ENCODE measurements at places on chromosomes 6 and 20.

DNA sequence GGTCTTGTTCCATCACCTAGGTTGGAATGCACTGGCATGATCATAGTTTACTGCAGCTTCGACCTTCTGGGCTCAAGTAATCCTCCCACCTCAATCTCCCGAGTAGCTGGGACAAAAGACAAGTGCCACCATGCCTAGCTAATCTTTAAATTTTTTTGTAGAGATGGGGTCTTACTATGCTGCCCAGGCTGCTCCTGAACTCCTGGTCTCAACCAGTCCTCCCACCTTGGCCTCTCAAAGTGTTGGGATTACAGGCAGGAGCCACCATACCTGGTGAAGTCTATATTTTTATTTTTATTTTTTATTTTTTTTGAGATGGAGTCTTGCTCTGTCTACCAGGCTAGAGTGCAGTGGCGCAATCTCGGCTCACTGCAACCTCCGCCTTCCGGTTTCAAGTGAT is 11.4 kb upstream of the PIM1 start:
- DNase-seq = no peak

DNA sequence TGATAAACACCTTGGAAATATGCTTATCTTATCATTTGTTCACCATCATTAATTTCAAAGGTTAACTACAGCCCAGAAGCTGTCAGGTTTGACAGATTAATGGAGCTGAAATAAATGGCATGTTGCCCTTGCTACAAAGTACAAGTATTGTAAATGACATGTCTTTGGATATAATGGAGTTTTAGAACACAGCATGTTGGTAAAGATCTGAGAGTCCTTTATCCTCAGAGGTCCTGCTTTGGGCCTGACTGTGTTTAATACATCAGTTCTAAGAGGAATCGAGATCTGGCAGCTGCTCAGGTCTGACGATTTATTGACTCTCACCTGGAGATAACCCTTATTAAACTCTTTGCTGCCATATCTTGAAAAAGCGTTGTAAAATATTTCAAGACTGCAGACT is 222.7 kb upstream of the OPRM1 start:
- no peak for DNase-seq

GRCh38 chr6:129605967-129606366 is 104.0 kb downstream of the ARHGAP18 start:
- no peak for DNase-seq

GRCh38 chr6:20706238-20706938 is 172.1 kb downstream of the CDKAL1 start:
- DNase-seq = no peak

DNA sequence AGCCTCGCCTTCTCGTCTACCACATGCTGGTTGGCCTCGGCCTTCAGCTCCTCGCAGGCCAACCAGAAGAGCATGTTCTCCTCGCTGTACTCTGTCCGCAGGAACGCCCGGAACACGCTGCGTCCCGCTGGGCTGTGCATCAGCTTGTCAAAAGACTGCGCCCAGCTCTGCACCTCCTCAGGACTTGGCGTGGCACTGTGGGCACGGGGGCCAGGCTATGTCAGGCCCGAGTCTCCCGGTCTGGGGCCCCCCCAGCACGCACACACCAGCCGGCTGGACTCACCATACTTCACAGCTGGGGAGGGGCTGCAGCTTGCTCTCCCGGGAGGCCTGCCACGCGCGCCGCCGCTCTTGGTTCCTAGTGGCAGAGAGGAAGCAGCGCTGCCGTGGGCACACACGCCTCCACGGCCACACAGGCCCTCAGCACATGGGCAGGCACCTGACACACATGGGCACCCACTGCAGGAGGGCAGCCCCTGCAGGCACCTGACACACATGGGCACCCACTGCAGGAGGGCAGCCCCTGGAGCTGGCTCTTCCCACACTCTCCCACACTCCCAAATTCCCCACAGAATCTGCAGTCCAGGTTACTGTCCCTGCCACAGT is 5.0 kb downstream of the RGS19 start:
- no peak for DNase-seq

DNA sequence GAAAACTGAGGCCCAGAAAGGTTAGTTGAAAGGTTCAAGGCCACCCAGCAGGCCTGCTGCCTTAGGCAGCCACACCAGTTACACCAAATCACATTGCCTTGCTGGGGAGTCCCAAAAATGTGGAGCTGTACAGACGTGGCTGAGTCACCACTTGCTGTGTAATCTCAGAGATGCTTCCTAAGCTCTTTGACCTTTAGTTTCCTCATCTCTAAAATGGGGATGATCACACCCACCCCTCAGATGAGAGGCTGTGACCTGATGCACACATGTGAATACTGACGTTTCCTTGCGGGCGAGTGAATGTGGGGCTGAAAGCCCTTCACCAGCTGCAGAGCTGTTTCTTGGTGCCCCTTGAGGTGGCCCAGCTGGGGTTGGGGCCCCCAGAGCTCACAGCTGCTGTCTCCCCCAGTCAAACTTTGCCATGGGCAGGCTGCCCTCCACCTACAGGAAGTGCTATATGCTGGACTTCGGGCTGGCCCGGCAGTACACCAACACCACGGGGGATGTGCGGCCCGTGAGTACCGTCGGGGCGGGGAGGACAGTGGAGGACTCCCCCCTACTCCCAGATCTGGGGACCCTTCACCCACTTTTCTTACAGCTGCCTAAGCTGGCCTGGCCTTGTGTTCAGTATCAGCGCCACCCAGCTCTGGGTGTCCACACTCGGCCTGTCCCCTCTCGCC is 11.0 kb downstream of the TTBK1 start:
- DNase-seq = no peak

GRCh38 chr20:48999890-49000870 is 45.9 kb upstream of the CSE1L start:
- DNase-seq = no peak

GRCh38 chr6:24788031-24788665 is 10.6 kb downstream of the ARMH2 start:
- no peak for DNase-seq

DNA sequence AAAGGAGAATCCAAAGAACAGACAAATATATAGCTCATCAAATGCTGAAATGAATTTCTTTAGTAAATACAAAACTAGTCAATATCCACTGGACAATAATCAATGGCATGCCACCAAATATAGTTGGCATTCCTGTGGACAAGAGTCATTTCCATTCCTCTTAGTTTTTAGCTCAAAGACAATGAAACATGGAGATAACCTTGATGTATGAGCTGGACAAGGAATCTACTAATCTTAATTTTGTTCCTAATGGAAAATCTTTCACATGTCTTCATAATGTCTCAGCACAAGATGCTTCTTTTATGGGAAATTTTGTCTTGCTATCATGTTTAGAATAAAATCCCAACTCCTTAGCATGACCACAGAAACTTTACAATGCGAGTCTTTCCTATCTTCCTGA is 87.8 kb downstream of the PFDN4 start:
- DNase-seq = no peak

DNA sequence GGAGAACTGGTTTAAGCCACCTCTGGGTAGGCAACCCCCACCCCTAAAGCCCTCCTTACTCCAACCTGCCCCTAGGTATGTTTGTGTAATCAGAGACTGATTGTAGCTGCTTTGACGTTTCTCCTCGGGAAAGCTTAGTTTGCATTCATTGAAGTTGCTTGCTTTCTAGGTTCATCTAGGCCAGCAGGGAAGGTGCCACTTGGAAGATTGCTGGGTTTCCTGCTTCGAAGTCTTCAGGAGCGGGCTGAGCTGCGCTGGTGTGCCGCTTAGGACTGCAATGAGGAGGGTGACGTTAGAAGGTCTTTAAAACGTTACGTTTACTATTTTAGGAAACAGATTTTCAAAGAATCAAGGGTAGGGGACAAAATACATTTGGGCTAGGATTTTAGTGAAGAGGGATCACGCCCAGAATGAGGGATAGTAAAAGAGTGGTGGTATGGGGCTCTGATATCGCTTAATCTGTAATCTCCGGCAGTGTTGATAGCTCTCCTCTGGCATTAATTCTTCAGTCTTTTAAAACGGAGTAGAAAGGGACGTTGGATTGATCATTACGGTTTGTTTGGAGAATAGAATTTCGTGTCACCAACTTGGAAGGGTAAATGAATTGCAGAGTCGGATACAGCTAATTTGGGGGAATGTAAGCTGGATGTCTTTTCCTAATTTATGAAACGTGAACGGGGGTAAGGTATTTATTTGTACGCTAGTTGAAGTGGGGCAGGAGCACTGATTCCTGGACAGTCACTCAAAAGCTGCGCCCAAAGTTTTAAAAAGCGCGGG is 92.6 kb upstream of the PRDM1 start:
- no peak for DNase-seq

DNA sequence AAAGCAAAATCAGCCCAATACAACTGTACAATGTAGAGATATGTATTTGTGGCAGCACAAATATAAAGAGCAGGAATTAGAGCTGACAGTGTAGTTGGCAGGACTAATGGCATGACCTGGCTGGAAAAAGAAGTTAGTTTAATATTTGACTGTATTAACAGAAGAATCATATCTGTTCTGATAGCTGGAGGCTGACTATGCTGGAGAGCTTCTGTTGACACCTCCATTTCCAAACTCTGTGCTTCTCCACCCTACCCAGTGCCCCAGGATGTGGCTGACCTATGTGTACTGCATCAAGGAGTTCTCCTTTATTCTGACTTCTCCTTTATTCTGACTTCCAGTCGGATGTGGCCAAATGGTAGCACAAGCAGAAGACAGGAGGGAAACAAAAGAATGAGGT is 299.3 kb downstream of the PKHD1 start:
- no peak for DNase-seq
